ENCODE measurements at places on chromosomes 16 and 17.

GRCh38 chr17:15101175-15101574 lies 164.0 kb downstream of the PMP22 start:
- no peak for DNase-seq

DNA sequence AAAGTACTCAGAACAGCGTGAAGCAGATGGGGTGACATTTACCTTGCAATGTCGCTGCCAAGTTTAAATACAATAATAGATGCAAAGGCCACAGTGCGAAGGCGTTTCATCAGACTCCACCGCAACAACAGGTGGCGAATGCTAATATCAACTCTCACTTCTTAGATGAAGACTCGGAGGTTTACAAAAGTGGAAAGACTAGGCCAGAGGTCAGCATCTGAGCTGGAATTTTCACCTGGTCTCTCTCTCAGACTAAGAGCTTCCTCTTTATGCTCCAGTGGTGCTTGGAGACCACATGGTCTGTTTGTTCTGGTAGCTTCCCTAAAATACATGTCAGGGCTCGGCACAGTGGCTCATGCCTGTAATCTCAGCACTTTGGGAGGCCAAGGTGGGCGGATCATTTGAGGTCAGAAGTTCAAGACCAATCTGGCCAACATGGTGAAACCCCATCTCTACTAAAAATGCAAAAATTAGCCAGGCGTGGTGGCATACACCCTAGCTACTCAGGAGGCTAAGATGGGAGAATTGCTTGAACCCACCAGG lies 169.1 kb downstream of the XYLT1 start:
- DNase-seq = no peak

DNA sequence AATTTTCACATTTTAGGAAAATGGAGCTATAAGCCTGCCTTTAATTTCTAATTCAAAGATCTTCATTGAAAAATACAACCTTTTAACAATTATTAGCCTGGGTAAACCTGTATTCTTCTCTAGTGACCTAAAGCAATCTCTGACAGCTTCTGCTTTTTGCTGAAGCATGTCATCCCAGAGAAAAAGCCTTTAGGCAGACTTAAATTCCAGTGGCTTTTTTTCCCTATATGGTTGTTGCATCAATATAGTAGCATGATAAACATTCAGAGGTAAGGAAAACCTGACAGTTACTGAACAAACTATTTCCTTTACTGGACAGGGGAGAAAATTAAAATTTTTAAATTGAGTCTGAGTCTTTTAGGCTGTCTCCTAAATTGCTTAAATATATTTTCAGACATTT lies 7.8 kb upstream of the EVI2A start:
- DNase-seq = no peak

- no peak for DNase-seq
Measured at GRCh38 chr16:35207059-35207999, 1747.9 kb downstream of the TP53TG3F start.

GRCh38 chr16:50591800-50592771 lies 43.9 kb downstream of the NKD1 start:
- DNase-seq = no peak

GRCh38 chr17:7380855-7381683 lies at the start of gene TNK1:
TNK1 (plus strand) TSS chr17:7381089; CDS start chr17:7382927, 1,838 bp downstream.
- DNase-seq = no peak

- no peak for DNase-seq
Measured at GRCh38 chr16:50268352-50268751, 2.0 kb downstream of the ADCY7 start.

- no peak for DNase-seq
Measured at GRCh38 chr17:65323049-65323448, 185.9 kb downstream of the RGS9 start.

DNA sequence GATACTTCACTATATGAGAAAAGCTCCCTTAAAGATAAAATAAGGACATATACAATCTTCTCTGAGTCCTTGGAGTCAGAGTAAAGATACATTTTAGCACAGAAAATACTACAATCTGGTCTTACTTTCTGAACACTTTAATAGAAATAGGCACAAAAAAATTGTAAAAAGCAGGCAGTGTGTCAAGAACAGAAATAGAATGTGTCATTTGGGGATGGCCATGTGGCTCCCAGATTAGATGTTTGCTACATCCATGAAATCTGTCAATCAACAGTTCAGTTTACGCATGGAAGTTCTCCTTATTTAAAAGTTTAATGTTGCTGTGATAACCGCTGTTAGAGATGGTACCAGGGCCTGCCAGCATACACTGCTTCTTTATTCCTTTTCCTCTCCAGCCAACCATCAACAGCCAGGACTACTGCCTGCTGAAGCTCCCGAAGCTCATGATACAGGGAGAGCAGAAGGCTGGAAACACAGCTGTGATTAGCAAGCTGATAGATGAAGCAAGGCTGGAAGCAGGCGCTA lies 278.5 kb downstream of the CEP112 start:
- DNase-seq = no peak

DNA sequence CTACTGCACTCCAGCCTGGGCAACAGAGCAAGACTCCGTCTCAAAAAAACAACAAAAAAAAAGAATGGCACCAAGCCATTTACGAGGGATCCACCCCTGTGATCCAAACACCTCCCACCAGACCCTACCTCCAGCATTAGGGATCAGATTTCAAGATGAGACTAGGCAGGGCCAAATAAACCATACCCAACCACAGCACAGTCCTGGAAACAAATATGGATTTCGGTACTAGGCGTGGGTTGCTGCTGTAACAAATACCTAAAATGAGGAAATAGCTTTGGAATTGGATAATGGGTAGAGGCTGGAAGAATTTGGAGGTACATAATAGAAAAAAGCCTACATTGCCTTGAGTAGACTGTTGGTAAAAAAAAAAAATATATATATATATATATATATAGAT lies 49.1 kb downstream of the MMP15 start:
- no peak for DNase-seq

GRCh38 chr17:16428098-16428882 lies 12.9 kb downstream of the TRPV2 start:
- DNase-seq = peak; percentile 77

GRCh38 chr17:44023545-44024270 lies 8.9 kb upstream of the TMEM101 start:
- DNase-seq = no peak

- DNase-seq = no peak
Measured at GRCh38 chr17:1643293-1643998, 2.1 kb downstream of the SCARF1 start.

DNA sequence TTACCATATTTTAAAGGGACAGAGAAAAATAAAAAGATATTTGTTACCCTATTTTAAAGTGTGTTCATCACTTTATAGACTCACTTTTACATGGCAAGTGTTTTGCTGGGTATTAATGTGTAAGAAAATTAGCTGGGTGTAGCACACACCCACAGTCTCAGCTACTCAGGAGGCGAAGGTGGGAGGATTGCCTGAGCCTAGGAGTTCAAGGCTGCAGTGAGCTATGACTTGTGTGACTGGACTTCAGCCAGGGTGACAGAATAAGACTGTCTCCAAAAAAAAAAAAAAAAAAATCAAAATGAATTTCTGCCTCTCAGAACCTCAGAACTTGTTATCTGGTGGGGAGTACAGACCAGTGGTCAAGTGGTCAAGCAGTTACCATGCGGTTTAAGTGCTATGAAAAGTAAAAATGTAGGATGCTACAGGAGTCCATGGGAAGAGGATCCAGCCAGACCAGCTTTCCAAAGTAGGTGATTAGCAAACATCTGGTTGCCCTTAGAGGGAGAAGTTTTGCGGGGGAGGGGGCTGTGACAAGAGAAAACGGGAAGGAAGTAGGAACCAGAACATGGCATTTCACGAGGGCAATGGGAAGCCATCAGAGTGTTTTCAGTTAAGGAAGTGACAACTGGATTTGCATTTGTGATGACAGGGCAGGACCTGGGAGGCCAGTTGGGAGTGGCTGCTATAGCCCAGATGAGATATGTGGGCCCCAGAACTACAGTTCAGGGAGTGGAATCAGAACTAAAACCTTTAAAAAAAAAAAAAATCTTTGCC lies 13.9 kb downstream of the CNEP1R1 start:
- DNase-seq = no peak

DNA sequence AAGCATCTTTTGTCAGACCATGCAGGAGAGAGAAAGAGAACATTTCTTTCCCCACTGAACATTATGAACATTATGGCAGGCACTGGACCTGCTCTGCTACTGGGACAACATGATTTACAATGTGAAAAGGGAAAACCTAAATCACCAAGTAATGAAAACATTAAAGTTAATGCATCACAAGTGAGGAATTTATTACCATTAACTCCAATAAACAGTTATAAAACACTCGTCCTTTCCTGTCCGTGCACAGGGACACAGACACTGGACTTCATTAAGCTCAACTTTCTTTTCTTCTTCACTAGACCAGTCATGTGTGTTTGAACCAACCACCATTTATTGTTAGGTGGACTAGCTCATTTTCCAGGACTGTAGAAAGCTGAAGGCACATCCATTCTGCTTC lies 95.4 kb downstream of the SNX11 start:
- DNase-seq = no peak

- DNase-seq = peak; percentile 98
Measured at GRCh38 chr17:75036643-75037268, 10.0 kb downstream of the ATP5PD start.

- DNase-seq = peak; percentile 50
Measured at GRCh38 chr17:28920201-28920600, 17.3 kb upstream of the DHRS13 start.

DNA sequence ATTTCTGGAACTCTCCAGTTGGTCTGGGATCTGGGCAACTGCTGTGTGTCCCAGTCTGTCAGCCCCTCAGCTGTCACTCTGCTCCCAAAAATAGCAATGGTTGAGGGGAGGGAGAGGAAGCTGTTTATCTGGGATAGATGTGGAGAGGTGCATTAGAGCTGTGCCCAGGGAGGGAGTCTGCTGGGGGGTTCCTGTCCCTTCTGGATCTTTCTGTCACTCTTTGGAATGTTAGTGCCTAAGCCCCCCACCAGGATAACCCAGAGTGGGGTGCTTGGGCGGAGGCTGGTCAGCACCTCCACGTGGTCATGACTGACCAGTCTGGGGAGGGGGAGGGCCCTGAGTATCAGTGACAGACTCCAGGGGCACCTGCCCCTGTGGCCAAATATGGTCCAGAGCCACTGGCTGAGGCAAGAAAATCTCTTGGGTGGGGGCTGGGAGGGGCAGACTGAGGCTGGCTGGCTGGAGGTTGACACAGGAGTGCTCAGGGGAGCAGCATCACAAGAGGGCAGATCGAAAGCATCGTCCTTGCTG lies at the start of gene UNC45B:
UNC45B (plus strand) TSS at position 443 of the 531 bp plus-strand sequence. CDS start 447 bp downstream, outside the sequence.
- DNase-seq = no peak

GRCh38 chr16:66521252-66521713 lies 28.6 kb downstream of the TK2 start:
- DNase-seq = no peak

DNA sequence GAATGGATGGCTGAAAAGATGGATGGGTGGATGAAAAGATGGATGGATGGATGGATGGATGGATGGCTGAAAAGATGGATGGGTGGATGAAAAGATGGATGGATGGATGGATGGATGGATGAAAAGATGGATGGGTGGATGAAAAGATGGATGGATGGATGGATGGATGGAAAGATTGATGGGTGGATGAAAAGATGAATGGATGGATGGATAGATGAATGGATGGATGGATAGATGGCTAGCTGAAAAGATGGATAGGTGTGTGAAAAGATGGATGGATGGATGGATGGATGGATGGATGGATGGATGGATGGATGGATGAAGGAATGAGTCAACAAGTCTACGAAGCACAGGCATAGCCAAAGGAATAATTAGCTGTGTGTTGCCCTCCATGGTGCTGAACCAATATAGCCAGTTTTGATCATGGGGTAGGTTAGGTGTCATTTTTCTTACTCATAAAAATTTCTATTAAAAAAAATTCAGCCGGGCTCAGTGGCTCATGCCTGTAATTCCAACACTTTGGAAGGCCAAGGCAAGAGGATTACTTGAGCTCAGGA lies 41.1 kb downstream of the NLRC5 start:
- DNase-seq = no peak

- peak; percentile 7 for DNase-seq
Measured at GRCh38 chr17:45384047-45384788, 48.5 kb downstream of the ARHGAP27 start.

GRCh38 chr17:40547079-40547784 lies 18.0 kb downstream of the CCR7 start:
- no peak for DNase-seq

GRCh38 chr16:16857012-16857411 lies 478.1 kb downstream of the NPIPA7 start:
- no peak for DNase-seq

DNA sequence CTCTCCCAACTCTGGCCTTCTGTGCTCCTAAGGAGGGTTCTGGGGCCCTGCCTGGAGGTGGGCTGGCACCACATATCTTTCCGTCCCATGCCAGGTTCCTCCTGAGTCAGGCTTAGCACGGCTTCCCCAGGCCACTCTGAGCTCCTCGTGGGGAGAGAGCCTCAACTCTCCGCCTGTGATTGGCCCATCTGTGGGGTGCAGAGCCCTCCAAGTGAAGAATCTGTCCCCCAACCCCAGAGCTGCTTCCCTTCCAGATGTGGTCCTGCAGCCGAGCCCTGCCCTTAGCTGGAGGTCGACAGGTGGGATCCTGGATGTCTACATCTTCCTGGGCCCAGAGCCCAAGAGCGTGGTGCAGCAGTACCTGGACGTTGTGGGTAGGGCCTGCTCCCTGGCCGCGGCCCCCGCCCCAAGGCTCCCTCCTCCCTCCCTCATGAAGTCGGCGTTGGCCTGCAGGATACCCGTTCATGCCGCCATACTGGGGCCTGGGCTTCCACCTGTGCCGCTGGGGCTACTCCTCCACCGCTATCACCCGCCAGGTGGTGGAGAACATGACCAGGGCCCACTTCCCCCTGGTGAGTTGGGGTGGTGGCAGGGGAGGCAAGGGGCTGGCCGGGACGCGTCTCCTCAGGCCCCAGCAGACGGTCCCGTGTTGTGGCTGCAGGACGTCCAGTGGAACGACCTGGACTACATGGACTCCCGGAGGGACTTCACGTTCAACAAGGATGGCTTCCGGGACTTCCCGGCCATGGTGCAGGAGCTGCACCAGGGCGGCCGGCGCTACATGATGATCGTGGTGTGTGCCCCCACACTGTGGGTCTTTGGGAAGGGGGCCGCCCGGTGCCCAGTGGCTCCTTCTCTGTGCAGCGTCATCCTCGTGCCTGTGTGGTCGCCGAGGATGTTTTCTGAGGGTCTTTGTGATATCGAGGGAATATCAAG lies 6.9 kb downstream of the GAA start:
- DNase-seq = no peak

- peak; percentile 88 for DNase-seq
Measured at GRCh38 chr17:66567234-66568170, 265.1 kb downstream of the PRKCA start.

DNA sequence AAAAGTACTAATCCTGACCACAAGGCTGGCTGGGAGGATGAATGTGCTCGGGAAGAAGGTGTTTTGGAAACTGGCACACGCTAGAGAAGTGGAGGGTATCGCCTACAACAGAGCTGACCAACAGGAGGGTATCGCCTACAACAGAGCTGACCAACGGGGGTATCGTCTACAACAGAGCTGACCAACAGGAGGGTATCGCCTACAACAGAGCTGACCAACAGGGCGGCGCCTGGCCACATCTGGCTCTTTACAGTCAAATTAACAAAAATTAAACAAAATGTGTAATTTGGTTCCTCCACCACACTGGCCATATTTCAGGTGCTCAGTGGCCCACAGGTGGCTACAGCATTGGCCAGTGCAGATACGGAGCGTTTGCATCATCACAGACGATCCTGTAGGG lies 153.5 kb downstream of the CMIP start:
- no peak for DNase-seq

Measured in fibroblast of villous mesenchyme (primary cell).